ENCODE measurements at places on chromosomes 3 and 15.

DNA sequence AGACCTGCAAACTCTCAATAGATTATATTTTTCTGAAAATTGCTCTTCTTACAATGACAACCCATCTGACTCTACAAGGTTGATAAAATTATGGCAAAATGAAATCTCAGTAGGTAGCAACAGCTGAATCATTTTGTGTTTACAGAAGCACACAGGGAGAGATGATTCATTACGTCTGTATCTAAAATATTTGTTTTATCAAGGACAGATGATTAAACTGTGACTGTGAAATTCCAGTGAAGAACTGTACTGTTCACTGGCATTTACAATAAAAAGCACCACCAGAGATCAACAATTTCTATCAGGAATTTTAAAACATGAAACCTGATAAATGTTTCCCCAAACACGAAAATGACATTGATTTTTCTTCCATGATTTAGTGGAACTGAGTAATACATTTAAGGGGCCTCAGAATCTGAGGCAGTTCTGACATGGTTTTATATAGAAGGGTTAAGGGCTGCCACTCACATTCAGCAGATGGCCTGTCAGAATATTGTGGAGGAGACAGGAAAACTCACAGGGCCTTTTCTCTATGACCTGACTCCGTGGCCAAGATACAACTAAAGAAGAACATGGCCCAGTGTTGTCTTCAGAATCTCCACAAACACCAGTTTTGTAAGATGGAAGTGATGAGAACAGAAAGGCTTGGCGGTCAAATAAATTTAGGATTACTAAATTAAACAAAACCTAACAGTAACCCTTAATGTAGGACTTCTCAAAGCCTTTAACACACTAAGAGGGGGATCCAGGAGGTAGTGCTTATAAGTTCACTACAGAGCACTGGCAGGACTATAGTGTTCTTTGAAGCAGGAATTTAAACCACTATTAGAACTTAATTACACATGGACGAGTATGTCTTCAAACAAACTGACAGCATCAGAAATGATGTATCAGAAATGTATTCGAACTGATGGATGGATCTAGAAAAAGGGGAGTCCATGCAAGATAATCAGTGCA, 25.9 kb downstream of the RAD18 start:
- no peak for DNase-seq

GRCh38 chr3:31462050-31462569, 70.6 kb upstream of the STT3B start:
- no peak for DNase-seq

DNA sequence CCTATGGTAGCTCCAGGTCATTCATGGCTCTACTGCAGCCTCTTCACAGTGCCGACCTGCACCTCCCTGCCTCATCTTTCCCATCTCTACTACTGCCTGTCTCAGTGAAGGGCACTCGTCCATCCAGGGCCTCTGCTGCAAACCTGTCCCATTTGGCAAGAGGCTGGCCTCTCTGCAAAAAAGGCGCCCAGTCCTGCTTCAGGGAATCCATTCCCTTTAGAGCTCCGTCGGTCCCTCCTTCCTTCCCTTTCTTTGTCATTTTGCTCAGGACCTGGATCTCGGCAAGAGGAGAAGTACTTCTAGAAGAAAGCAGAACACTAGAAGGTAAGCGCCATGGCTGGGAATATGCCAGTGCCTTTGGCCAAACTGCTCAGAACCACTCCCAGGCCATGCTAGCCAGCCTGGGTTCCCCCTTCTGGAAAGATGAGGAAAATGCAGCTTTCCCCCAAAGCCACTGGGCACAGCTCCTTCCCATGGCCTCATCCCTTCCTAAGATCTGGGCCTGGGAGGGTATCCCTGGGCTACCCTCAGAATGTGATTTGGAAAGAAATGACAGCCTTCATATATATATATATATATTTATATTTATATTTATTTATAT, 6.4 kb upstream of the ISL2 start:
- DNase-seq = no peak

DNA sequence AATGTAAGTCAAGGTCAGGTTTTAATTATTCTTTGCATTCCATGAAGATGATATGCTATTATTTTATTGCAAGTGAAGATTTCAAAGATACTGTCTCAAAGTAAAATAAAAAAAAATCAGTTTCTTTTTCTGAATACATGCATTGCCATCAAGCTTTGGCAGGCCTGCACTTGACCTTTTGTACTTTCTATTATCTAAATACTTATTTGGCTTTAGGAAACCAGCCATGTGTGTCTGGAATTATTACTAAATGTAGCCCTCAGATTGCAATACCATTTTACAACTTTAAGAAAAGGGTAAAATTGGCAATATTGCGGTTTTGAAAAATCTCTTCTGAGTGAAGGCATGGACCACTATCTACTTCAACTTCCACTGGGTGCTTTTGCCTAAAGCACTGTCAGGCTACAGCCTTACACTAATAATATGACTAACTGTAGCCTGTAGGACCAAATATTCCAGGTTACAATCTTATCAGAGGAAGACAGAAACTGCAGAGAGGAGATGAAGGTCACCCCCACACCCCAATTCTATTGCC, 349.4 kb upstream of the DCBLD2 start:
- DNase-seq = no peak

DNA sequence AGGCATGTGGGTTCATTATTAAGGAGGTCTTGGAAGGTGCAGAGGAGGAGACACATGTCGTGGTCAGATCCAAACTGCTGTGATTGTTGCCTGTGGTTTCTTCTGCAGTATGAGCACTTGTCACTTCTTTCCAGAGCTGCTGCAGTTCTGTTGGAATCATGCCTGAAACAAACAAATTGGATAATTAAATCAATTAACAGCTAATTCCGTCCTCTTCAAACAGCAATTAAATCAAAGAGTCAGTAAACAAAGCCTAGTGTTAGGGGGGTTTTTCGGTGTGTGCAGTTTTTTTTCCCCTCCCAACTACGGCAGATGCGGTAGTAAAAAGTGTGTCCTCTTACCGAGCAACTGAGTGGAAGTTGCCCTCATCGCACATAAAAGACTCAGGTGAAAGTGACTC, 542.2 kb downstream of the FOXP1 start:
- no peak for DNase-seq

DNA sequence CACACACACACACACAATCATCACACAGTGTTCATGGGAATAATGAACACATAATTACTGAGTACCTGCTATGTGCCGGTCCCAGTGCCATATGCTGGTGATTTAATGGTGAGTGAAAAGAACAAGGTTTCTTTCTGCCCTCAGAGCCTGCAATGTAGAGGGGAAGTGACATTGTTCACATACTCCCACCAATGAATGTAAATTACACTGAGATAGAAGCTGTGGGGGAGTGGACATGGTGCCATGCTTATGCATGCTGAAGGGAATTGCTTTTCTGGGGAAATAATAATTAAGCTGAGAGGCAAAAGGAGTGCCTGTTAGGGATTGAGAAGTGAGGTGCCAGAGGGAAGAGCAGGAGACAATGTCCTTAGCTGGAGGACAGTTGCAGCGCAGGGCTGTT, 175.1 kb downstream of the MFSD1 start:
- no peak for DNase-seq

GRCh38 chr3:190032923-190033322, 87.8 kb downstream of the P3H2 start:
- no peak for DNase-seq

DNA sequence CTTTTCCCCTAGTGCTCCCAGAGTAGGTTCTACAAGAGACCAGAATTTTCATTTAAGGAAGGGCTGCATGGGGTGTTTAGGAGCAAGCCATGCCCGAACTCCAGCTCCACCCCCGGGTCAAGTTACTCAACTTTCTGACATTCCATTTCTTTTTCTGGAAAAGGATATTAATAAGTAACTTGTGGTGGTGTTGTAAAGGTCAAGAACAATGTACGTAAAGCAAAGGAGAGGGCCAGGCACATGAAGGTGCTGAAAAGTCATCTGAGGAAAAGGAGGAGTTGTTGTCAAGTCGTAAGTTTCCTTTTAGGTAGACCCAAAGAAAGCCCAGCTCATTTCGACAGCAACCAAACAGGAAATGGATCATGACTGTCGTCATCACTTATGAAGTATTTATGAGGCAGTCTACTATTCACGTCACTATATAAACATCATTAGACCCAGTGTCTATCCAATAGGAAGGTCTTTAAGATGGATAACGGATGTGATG, 319.6 kb upstream of the IL12A start:
- DNase-seq = no peak

DNA sequence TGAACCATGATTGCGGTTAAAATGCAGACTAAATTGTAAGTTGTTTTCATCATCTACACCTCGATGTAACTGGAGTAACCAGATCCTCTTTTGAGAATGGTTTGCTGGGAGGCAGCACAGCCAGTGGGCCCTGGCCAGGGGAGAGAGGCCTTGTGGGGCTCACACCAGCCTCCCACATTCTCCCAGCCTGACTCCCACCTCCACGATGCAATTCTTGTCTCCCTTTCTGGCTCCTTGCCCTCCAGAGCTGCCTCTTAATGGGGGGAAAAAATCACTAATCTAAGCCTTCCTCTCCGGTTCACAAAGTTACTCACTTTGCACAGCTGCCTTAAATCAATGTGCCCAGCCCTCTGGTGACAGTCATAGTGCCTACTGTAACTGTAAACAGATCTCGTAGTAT, 17.9 kb upstream of the PAQR5 start:
- no peak for DNase-seq

- no peak for DNase-seq
Measured at GRCh38 chr15:100373120-100373896, 31.5 kb upstream of the ADAMTS17 start.

GRCh38 chr15:60399931-60400330, 2.1 kb upstream of the ANXA2 start:
- DNase-seq = no peak

GRCh38 chr15:56242576-56243162, 1.0 kb downstream of the RFX7 start:
- DNase-seq = no peak

DNA sequence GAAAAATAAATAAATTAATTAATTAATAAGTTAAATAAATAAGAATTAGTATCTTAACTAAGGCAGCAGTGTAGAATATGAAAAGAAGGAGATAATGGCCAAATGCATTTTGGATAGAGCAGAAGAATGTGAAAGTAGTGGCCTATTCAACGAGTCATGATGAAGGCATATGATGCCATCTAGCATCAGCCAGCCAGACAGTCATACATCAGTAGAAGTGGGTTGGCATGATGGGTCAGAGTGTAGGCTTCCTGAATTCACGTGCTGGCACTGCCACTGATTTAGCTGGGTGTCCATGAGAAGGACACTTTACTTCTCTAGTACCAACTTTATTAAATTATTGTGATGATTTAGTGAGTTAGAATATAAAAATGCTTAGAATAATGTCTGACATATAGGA, 256.1 kb upstream of the ARPP21 start:
- no peak for DNase-seq

DNA sequence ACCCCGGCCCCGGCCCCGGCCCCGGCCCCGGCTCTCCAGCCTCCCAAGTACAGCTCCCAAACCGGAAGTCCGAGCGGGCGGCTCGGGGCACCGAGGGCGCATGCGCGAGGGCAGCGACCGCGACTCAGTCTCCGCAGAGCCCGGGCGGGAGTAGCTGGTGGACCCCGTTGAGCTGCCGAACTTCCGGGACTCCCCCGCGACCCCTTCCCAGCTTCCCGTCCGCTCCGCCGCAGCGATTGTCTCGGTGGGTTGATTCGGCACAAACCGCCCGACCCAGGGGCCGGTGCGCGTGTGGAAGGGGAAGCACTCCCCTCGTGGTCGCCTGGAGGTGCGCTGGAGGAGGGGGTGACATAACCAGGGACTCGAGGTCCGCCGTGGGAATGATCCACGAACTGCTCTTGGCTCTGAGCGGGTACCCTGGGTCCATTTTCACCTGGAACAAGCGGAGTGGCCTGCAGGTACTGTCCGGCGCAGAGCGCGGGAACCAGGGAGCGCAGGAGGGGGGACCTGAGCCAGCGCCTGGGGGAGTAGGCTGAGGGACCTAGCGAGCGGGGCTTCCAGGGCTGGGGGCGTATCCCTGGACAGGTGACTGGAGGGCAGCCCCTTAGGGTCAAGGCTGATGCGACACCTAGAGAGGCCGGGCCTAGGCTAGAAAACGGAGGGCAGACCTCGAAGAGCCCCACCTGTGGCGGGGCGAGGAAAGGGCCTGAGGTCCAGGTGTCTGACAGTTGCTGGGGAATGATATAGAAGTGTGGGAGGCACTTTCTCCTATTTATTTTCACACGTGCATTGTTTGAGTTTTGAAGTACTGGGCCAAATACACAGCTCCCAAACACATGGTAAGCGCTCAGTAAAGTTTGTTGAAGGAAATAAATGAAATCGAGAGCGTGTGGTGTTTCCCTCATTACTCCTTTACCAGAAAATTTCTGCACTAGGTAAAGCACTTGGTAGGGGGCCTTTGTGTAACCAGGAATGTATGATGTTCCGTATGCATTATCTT, at the start of the genes TUBGCP4 and ZSCAN29:
Gene TUBGCP4, plus strand, starts transcription at position 127 of the 1,000 bp plus-strand sequence. Its CDS starts 254 bp downstream, at position 381.
Gene ZSCAN29, minus strand, starts transcription at position 69 of the 1,000 bp plus-strand sequence. CDS start 1,130 bp downstream, outside the sequence.
- DNase-seq = peak; percentile 74

DNA sequence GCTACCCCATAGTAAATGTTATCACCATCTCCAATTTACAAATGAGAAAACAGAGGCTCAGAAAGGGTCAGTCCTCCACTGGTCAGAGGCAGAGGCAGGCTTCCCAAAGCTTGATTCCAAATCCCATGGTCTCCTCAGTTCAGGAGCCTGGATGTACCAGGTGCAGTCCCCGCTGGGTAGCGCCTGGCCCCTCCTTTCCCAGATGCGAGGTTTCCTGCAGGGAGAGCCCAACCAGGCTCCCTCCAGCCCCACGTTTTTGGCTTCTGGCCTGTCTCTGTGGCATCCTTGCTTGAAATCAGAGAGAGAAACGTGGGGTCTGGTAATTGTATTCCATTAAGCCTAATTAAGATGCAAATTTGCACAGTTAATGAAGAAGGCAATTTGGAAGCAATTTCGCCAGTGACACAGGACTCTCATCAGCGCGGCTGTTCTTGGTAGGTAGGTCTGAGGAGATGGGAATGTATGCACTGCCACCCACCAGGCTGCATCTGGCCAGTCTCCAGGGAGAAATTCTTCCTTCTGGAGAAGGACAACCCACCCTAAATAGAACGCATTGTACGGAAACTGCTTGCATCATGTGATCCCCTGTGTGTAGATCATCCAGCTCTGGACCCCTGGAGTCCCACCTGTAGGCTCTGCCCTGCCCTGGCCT, 50.5 kb downstream of the HRH1 start:
- no peak for DNase-seq

- peak; percentile 86 for DNase-seq
Measured at GRCh38 chr3:50121072-50122032, 32.6 kb downstream of the RBM5 start.

- no peak for DNase-seq
Measured at GRCh38 chr15:25065876-25066275, 111.1 kb downstream of the SNRPN start.

DNA sequence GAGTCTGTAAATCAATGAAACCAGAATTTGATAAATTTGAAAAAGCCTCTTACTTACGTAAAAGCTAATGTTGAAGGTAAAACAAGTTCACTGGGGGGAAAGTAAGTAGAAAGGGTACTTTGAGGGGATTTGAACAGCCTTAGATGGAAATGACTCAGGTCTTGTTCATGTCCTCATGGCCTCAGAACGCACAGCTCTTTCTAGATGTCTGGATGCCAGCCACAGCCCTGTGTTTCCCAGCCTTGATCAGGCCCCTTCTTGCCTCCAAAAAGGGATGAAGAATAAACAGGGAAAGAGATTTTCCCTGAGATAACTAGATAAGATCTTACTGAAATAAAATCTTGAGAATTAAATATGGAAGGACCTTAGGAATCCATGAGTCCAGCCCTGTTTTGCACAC, 237.1 kb upstream of the GOLGA6L4 start:
- DNase-seq = no peak

All from NT2/D1 (cell line).